Esophagus squamous epithelium (tissue), 5 donors: ENCODE measurements at places on chromosomes 1 and 21.

- DNase-seq, result no peak
- no peaks in the 10 kb centered on the region for H3K36me3 ChIP-seq
- H3K27me3 ChIP-seq, result no peaks in the 10 kb centered on the region
- H3K4me1 ChIP-seq, result no peaks in the 10 kb centered on the region
- H3K4me3 ChIP-seq, result no peak overlapping the region
Observed at GRCh38 chr21:37837381-37837780, 78.9 kb downstream of the KCNJ6 start.

GRCh38 chr1:36081926-36082485 is 1.9 kb upstream of the TEKT2 start:
- H3K36me3 ChIP-seq, result no peaks in the 10 kb centered on the region
- no peak overlapping the region for H3K27ac ChIP-seq
- DNase-seq, result no peak
- H3K4me1 ChIP-seq, result peaks cover 13% of the 10 kb centered on the region
- H3K4me3 ChIP-seq, result no peak overlapping the region
- no peaks in the 10 kb centered on the region for H3K27me3 ChIP-seq

DNA sequence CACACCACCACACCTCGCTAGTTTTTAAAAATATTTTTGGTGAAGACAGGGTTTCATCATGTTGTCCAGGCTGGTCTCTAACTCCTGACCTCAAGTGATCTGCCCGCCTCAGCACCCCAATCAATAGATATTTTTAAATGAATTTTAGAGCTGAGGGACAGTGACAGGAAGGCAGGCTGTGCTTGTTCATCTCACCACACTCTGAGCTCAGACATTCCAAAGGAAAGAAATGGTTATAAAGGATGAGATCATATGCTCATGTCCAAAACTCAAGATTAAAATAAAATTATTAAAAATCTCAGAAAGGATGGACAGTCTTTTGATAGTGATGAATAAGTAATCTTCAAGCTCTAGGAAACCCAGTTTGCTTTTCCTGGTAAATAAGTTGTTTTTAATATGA is 40.9 kb downstream of the L1TD1 start:
- no peaks in the 10 kb centered on the region for H3K27me3 ChIP-seq
- no peak for DNase-seq
- H3K27ac ChIP-seq, result no peak overlapping the region

GRCh38 chr1:54583871-54584270 is 35.8 kb downstream of the ACOT11 start:
- H3K27me3 ChIP-seq, result no peaks in the 10 kb centered on the region
- no peak overlapping the region for H3K27ac ChIP-seq
- H3K4me1 ChIP-seq, result peaks cover 42% of the 10 kb centered on the region
- no peak overlapping the region for H3K4me3 ChIP-seq
- H3K36me3 ChIP-seq, result no peaks in the 10 kb centered on the region
